ENCODE measurements at places on chromosomes 5 and 9.
A peak's percentile ranks its signal among the peaks of the same experiment; 100 is the strongest.

DNA sequence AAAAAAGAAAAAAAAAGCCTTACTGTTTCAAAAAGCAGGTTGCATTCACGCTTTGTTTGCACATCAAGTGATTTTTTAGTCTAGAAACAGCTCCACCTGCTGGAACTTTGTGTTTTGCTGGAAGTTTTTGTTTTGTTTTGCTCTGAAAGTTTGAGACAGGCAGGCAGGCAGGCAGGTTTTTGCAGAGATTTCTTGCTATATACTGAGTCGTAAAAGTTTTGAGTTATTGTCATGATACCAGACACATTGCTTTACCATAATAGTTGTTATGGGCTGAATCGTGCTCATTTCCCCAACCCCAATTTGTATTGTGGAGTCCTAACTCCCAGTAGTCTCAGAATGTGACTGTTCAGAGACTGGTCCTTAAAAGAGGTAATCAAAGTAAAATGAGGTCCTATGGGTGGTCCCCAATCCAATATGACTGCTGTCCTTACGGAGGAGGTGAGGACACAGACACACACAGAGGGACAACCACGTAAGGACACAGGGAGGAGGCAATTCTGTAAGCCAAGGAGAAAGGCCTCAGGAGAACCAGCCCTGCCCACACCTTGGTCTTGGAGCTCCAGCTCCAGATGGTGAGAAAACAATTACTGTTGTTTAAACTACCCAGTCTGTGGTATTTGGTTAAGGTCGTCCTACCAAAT, 20.9 kb downstream of the OR2Y1 start:
- peak; percentile 69 for DNase-seq

GRCh38 chr9:94256007-94256406, 3.1 kb upstream of the ZNF169 start:
- no peak for DNase-seq

- DNase-seq: no peak
These were observed 117.8 kb downstream of the CCDC192 start for GRCh38 chr5:127820910-127821553.

GRCh38 chr5:160280384-160281095, 31.8 kb downstream of the CCNJL start:
- no peak for DNase-seq

DNA sequence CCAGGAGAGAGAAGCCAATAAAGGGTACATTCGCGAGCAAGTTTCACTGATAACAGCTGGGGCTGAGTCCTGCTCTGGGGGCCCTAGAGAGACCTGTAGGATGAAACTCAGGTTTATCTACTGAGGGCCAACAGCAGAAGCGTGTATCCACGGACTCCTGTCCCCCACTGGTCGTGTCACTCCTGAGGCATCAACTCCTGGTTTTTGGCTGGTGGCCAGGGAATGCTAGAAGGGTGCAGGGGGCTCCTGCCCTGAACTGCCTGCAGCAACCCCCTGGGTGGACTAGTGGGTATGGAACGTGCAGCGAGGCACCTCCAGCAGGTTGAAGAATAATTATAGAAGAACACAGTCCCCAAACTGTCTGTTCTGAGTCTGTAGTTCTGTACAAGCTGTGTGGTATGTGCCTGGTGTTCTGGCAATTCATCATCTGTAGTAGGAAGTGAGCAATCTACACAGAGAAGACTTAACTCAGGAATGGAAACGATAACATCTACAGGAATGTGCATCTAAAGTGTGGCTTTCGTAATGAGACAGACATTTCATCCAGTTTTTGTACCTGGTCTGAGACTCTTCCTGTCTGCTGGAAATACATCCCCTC, 64.5 kb upstream of the GNA14 start:
- no peak for DNase-seq

DNA sequence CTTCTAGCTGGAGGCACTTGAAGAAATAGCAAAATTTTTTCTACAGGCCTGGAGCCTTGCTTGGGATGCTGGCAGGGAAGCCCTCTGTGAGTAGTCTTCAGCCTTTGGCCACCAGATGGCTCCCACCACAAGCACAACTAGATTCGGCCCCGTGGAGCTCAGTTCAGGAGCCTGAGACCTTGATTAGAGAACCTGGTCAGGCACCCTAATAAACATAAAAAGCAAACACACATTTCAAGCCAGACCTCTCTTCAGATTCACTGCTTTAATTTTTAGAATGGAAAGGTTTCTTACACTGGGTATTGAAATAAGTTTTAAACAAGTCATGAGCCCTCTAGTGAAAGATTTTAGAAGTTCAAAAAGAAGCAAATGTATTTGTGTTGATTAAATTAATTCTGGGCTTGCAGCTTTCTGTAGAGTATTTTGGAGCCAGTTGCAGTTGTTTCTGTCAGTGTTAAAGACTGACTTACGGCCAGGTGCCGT, 41.4 kb downstream of the GLRX start:
- DNase-seq: peak; percentile 77

DNA sequence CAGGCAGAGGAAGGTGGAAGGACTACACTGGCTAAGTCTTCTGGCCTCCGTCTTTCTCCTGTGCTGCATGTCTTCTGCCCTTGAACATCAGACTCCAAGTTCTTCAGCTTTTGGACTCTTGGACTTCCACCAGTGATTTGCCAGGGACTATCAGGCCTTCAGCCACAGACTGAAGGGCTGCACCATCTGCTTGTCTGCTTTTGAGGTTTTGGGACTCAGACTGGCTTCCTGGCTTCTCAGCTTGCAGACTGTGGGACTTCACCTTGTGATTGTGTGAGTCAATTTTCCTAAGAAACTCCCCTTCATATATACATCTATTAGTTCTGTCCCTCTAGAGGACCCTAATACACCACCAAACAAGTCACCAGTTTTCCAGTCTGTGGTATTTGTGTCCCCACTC, 9.7 kb upstream of the ANKDD1B start:
- no peak for DNase-seq

GRCh38 chr9:76358628-76359280, 35.5 kb downstream of the RFK start:
- DNase-seq: no peak

GRCh38 chr9:137217276-137218211, 4.5 kb downstream of the RNF208 start:
- DNase-seq: no peak

DNA sequence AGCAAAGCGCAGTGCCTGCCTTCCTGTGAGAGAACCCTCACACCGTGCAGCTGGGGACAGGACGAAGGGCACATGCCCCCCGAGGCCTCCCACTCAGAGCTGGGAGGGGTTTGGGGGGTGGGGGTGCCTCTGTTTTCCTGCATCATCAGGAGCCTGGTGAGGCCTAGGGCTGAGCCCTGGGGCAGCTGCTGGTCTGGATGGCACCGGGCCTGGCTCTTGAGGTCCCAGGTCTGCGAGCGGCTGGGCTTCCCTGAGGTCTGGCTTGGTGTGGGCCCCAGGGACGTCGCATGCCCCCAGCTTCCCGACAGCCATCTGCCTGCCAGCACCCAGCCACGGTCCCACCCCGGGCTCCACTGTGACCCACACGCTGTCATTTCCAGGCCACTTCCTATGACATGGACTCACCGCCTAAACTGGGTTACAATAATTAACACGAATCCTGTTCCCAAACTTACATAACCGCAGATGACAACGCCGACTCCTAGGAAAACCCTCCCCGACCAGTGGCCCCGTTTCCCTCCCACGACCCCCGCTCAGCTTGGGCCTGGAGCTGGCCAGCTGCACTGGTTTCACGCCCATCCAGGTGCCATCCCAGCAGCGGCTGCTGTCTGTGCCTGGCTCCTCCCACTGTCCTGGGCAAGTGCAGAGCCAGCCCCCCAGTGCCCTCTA, 8.7 kb downstream of the NACC2 start:
- DNase-seq: no peak

GRCh38 chr5:79287907-79288306, 52.0 kb downstream of the JMY start:
- DNase-seq: no peak

DNA sequence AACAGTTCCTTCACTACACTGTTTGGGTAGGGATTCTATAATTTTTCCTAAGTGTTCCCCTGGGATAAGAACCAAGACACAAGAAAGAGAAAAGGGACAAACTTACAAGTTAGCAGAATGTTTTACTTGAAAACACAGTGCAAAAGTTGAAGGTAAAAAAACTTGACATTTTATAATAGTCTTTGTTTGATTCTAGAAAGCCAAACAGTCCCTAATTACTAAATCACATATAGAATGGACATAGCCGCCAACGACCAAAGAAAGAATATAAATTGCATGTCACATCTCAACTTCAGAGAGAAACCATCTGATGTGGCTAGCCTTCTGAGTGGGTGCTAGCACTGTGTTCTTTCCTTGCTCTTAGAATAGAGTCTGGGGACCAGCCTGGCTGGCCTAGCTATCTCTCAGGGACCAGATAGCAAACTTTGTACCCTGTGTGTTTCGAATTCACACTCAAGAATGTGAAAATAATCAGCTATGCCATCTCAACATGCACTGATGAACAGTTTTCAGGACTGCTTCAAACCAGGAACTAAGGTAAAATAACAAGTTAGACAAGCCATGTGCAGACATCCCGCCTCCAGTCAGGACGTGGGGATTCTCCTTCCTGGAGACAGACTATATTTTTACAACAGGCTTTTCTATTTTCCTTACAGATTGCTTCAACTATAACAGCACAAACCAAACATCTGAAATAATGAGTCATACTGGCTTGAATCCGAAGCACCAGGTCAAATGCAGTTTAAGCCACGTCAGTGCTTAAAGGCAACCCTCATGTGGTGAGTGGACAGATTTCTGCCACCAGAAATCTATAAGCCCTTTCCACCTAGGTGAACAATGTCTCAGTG, 53.7 kb downstream of the LHFPL2 start:
- DNase-seq: no peak

DNA sequence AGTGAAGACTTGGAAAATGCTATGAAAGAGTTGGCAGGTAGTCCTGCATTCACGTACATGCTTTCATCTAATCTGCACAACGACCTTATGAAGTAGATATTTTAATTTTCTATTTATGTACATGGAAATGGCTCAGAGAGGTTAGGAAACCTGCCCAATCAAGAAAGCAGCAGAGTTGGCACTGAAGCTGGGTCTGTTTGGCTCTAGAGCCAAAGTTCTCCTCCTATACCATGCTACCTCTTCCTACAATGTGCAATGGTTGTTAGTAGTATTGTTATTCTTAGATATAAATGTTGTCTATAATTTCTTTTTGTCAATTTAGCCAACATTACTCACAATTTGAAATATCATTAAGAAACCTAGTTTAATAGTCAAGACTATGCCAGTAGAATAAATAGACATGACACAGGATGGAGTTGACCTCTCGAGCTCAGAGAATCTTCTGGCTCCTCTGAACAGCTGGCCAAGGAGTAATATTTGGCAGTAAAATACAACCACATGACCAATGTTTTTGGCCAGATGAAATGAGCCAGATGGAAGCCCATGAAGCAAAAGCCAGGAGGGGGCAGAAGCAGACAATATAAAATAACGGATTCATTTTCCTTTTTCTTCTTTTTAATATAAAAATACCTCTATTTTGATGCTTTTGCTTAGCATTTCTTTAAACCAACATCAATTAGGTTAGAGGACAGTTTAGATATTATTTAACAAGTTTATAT, 542.3 kb downstream of the PDE4D start:
- no peak for DNase-seq

GRCh38 chr5:9765419-9766140, 135.4 kb upstream of the TAS2R1 start:
- no peak for DNase-seq

DNA sequence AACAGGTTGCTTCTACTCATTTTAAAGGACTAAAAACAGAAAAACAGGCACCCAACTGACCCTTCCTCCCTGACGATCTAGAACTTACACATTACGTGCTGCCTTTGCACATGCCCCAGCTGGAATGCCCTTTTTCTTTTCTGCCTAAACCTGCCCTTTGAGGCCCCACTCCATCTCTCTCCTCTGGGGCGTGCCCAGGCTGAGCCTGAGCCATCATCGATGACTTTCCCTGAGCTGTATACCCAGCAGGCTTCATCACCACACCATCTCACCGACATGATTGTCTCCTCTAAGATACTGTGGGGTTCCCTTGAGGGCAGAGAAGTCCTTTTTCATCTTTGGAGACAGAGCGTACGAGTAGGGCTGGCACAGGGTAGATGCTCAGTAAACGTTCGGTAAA, 24.1 kb upstream of the GABBR2 start:
- DNase-seq: no peak

DNA sequence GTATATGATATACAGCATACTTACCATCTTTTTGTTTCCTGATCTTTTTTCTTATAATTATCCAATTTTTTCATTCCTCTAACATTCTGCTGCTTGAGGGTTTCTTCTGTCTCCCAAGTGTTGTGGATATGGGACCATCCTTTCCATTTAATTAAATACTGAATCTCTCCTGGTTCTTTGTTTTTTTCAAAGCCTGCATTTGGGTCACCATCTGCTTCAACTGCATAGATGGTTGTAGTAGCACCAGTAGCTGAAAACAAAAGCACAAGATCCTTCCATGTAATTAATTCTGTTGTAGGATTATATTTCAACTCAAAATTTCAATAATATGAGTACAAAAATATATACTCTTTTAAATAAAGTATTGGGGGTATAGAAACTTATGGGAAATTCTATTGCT, 29.4 kb downstream of the CHD1 start:
- DNase-seq: no peak

DNA sequence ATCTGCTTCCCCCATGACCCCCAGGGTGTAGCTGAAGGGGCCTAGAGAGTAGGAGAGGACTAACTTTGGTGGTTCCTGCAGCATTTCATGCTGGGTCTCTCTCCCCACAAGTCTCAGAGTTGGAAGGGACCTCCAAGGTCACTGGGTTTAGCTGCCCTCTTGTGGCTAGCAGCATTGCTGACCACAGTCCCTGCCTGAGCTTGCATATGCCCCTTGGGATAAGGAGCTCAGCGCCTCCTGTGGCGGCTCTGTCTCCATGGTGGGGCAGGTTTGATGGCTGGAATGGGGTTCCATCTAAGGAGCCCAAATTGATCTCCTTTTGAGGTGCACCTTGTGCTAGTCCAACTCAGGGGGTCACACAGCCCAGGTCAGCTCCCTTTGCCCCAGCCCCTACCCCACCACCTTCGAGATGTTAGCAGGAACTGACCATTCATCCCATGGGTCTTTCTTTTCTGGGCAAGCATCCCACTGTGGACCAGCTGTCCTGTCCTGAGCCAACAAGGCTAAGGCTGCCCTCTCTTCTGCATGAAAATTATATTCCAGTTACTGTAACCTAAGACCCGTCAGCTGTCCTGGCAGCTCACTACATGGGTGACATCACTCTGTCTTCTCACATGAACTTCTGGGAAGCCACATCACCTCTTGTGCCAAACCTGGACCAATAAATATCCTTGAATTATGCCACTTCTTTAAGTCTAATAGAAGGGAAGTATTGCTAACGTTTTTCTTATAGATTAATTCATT, 196.2 kb downstream of the HSPA4 start:
- DNase-seq: no peak

DNA sequence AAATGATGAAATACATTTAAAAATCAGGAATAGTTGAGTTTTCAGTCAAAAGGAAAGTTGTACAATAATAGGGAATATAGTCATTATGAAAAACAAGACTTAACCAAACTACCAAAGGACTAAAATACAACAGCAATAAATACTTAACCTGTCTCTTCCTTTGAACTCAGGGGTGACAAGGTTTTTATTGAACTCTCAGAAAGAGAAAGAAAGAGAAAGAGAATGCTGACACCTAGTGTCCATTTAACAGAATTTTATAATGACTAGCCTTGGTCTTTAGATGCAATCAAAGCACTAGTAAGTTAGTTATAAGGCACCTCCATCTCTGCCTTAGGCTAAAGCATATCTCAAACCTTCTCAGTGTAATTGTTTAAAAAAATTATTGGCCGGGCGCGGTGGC, 47.5 kb downstream of the UIMC1 start:
- no peak for DNase-seq
